Stimulated activated CD8-positive, alpha-beta memory T cell treated with anti-CD3 and anti-CD28 coated beads, Interleukin-2, amount 100 ng/mL, for 1 hour (primary cell): ENCODE measurements at places on chromosomes 5 and 9.

DNA sequence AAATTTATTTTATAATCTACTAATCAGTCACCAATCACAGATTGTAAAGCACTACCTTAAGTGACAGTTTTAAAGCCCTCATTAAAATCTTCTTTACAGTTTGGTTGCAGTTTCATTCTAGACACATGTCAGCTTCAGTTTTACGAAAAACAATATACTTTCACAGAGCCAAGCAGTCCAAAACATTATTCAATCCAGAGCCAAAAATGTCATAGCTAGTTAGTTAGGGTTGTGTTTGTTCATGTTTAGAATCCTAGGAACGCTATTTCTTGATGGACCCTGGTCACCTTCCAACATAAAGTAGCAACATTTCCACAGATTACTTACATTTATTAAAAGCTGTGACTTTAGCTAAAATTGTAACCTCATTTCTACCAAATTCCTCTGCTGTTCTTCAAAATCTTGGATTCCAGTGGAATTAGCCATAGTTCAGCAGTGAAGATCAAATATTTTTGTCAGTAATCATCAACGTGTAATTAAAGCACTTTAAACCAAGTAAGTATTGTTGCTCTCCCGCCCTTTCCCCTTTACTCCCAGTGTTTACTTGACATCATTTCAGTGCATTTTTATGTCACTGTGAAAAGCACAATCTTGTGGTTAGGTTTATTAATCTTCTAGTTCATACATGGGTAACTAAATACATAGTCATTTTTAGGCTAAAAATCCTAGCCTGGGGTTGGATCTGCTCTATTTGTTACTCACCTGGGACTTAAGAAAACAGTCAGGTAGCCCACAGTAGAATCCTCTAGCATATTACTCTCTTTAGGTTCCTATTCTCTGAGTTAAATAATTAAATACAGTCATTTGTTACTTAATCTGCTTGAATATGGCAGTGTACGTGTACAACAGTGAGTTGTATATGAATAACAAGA is 74.3 kb downstream of the NIPBL start:
- DNase-seq: no peak

GRCh38 chr9:87615547-87616148 is 110.3 kb upstream of the CTSL start:
- no peak for DNase-seq

DNA sequence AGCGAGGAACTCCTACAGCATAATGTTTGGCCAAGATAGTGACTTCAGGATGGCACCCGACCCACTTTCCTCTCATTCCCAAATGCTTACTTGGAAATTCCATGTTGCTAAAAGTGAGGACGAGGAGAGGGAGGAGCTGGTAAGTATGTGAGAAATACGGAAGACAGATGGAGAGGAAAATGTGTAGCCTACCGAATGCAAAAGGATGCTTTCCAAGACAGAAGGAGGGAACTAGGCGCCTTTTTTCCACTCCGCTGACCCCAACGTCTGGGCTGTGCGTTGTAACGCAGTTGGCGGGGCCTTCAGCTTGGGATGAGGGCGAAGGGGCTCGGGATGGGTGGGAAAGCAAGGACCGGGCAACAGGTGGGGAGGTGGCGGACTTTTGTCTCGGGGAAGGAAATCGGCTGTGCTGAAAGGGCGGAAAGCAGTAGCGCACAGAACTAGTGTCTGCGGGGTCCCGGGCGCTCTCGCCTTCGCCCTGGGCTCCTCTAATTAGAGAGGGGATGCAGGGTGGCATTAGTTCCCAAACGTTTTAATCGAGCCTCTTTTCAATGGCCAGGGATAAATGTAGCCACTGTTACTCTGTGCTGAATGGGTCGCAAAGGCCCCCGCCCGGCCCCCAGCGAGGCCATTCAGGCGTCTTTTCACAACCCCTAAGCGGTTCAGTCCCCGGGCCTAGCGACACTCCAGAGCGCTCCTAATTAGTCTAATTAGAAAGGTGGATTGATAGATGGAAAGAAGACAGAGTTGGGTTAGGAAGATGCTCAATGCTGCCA is 12.6 kb downstream of the FOXD1 start:
- DNase-seq: no peak

DNA sequence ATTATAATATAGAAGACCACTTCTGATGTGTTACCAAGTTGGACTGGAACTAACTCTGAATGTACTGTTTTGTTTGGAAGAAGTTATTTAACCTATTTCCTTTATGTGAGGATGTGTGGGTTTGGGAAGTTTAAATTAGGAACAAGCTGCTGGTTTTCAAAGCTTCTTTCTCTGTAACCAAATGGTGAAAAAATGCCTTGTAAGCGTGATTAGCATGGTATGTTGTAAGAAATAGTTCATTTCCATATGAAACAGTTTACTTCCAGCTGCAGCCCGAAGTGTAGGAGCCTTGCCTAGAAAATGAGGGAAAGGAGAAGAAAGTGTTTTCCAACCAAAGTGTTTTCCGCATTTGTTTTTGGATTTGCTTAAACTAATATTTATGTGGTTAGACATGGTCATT is 36.0 kb downstream of the TTC1 start:
- DNase-seq: no peak

- no peak for DNase-seq
Observed at GRCh38 chr5:144273232-144274027, 102.8 kb downstream of the KCTD16 start.

- DNase-seq: no peak
Observed at GRCh38 chr5:142842994-142843905, 73.1 kb downstream of the ARHGAP26 start.

GRCh38 chr5:59067956-59068656 is 485.2 kb downstream of the RAB3C start:
- no peak for DNase-seq

GRCh38 chr5:172903790-172904189 is 55.4 kb upstream of the RPL26L1 start:
- no peak for DNase-seq

DNA sequence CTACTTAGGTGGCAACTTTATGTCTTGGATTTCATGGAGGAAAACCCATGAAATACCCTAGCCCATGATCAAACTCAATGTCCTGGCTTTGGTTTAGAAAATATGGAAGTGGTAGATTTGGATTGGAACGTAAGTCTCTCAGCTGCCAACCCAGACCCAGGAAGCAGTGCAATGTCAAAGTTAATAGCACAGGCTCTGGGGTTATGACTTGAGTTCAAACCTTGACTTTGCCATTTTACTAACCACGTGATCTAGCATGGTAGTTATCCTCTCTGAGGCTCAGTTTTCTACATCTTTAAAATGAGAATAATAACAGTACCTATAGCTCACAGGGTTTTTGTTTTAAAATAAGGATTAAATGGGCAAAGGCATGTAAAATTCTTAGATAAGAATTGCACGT is 13.8 kb downstream of the FYB1 start:
- DNase-seq: no peak

DNA sequence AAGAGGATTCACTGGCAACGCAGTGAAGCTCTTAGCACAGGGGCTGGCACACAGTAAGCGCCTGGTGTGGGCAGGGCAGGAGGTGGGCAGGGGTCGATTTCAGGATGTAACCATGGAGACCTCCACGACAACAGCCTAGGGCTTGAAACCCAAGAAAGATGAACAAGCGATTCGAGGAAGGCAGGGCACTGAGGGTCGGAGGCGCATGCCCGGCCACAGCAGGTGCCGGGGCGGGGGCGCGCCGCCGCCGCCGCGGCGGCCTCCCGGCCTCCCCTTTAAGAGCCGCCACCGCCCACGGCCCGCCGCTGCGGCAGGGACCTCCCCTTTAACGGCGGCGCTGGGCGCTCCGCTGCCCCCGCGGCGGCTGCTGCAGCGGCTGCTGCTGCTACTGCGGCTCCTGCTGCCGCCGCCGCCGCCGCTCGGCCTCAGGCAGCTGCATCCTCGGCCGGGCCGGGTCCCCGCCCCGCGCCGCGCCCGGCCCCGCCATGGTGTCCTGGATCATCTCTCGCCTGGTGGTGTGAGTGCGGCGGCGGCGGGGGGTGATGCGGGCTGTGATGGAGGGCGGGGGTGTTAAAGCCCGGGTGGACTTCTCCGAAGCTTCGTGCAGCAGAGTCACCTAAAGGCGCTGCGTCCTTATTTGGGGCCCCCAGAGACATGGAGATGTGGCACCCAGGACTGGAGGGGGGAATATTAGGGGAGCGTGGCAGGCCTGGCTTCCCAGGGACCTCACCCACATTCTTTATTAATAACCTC is at the start of gene REEP2:
Gene REEP2 (plus strand): TSS at position 334 of the 753 bp plus-strand sequence. CDS start 152 bp downstream, at position 486.
- peak; percentile 22 for DNase-seq

- no peak for DNase-seq
Observed at GRCh38 chr5:96070622-96071225, 109.1 kb upstream of the ELL2 start.

- no peak for DNase-seq
Observed at GRCh38 chr5:143023411-143024096, 253.4 kb downstream of the ARHGAP26 start.

DNA sequence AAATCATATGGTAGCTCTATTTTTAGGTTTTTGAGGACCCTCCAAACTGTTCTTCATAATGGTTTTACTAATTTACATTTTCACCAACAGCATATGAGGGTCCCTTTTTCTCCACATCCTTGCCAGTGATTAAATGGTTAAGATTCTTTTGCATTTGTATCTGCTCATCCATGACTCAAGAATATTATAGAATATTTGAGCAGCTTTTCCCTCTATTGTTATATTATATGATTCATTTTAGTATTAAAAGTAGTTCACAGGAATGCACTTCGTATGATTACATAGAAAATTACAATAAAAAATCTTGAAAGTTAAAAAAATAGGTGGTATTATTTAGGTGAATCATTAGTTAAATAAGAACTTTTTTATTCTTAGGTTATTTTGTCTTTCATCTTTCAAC is 140.7 kb downstream of the WDR70 start:
- no peak for DNase-seq

GRCh38 chr9:120715389-120715924 is 1.2 kb upstream of the MEGF9 start:
- no peak for DNase-seq

DNA sequence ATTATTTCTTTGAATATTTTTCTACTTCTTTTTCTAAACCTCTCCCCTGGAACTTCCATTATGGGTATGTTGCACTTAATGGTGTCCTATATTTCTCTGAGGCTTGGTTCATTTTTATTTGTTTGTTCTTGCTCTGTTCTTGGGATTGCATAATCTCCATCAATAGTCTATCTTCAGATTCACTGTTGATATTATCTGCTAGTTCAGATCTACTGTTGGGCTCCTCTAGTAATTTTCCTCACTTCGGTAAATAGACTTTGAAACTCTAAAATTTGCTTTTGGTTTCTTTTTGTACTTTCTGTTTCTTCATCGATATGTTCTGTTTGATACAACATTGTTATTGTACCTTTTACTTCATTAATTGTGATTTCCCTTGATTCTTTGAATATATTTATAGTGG is 76.3 kb downstream of the MTREX start:
- DNase-seq: no peak

DNA sequence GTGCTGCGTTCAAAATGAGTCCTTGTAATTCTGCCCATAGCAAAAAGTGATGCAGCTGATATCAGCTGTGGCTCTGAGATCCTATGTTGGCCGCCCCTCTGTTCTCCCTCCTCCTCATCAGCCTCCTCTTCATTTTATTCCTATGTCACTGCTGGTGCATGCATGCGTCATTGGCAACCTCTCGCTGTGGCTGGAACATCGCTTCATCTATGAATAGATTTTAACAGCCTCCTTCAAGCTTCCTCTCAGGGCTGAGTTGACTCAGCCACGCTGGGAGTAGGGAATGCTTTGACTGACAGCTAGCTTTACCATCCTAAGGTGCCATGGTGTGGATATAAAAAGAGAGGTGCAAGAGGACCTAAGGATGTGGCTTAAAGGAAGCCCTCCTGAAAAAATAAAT is 303.5 kb downstream of the PLK2 start:
- DNase-seq: no peak

DNA sequence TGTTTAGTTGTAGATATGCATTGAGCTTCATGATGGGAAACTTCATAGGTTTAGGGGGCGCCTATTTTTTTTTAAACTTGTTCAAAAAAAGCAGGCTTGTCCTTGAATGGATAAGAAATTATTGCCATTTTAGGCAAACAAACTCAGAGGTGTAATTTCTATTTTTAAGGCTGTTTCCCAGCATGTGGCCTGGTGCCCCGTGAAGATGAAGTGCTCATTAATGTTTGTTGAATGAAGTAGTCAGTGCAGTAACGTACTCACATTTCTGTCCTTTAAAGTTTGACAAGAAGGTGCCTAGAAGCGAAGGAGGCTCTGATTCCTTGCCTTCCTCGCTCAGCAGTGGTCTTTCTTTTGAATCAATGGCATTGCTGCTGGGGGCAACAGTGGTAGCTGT is 54.3 kb downstream of the ZNF618 start:
- DNase-seq: no peak

DNA sequence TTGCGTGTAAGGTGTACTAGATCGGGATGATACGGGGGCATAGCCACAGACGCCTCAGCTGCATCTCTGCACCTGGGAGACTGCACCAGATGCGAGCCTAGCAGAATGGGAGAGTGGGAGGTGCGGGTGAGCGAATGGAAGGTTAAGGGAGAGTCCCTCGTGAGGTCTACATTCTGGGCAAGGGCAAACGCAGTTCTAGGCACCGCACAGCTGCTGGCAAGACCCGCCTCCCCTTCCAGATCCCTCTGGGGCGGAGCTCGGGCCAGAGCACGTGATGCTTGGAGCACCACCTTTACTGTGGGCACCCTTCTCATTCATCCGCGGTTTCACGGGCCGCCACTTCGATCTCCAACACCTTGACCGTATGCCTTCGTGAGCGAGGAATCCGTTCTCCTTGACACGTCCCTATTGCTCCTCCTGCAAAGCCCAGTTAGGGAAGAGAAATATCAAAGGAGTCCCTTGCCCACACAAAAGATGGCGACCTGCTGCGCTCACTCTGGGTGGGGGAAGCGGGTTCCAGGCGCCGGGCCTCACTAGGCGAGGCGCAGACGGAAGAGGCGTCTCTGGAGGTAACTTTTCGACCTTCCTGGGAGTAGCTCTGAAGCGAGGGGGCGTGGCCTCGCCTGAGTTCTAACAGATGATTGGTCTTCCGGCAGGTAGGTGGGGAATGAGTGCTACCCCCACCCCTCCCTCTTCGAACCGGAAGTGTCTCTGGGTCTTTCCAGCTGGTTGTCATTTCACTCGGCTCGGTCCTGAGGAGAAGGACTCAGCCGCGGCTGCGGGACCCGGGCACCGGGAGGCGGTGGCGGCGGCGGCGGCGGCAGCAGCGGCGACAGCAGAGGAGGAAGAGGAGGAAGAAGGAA is at the start of gene CPEB4:
Gene CPEB4 (plus strand): TSS at position 740 of the 863 bp plus-strand sequence. CDS start 1,385 bp downstream, outside the sequence.
- peak; percentile 96 for DNase-seq

DNA sequence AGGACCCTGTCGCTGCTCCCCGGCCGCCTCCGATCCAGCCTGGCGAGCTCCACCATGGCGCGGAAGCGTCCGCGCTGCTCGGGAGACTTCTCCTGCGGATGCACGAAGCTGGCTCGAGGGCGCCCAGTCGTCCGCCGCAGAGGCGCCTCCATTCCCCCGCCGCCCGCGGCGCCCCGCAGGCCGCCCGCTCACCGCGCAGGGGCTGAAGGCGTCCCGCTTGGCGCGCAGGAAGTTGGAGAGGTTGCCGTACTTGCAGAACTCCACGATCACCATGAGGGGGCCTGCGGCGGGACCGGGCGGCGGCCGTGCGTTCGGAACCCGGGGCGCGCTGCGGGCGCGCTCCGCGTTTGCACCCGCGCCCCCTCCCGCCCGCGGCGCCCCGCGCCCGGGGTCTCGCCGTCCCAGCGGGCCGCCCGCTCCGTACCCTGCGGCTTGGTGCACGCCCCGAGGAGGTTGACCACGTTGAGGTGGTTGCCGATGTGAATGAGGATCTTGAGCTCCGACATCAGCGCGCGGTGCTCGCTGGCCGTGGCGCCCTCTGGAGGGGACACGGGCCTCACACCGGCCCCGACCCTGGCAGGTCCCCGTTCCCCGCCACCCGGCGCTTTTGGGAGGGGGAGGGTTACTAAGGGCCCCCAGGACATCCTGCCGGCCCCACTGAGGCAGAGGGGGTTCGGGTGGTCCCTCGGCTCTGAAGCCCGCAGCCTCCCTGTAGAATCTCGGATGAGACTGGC is 27.7 kb upstream of the SCGB3A1 start:
- DNase-seq: no peak
